ENCODE measurements at places on chromosomes 5 and 9.

DNA sequence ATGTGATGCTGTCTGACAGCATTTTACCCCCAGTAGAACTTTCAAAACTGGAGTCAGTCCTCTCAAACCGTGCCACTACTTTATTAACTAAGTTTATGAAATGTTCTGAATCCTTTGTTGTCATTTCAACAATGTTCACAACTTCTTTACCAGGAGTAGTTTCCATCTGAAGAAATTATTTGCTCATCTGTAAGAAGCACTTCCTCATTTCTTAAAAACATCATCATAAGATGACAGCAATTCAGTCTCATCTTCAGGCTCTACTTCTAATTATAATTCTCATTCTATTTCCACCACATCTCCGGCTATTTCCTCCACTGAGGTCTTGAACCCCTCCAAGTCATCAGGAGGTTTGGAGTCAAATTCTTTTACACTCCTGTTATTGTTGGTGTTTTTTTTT lies 2.3 kb upstream of the TAS2R1 start:
- no peak for DNase-seq

GRCh38 chr5:128201065-128201926 lies 117.7 kb downstream of the SLC12A2 start:
- DNase-seq, result peak; percentile 76

GRCh38 chr5:53448851-53449250 lies 31.6 kb upstream of the FST start:
- no peak for DNase-seq

- peak; percentile 33 for DNase-seq
Observed at GRCh38 chr9:112487008-112487798, 576 bp downstream of the KIAA1958 start.

- DNase-seq, result no peak
Observed at GRCh38 chr9:82780017-82780416, 282.9 kb downstream of the RASEF start.

DNA sequence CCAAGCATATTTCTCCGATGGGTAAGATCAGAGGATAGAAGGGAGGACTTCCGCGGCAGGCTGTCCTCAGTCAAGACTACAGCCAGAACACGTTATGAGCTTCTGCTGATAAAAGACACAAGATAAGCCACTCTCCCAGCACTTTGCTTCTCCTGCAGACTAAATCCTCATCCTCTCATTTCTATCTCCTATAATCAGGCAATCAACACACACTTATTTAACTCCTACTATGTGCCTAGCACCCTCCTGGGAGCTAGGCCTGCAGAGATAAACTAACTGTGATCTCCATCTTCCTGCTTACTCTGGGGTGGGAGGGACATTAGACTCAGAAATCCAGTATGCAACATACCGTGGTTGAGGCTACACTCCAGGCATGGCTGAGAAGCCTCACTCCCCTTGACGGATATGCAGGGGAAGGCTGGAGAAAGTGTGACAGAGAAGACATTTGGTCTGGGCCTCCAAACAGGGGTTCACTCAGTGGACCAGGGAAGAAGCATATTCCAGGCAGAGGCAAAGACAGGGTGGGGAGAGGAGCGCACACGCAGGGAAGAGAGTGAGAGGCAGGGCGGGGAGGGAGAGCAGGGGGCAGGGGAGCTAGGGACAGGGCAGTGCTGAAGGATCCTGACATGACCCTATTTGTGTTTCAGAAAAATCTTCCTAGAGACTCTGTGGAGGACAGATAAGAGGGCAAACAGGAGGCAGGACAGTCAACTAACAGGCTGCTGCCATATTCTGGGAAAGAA lies 274.1 kb downstream of the DENND1A start:
- no peak for DNase-seq

DNA sequence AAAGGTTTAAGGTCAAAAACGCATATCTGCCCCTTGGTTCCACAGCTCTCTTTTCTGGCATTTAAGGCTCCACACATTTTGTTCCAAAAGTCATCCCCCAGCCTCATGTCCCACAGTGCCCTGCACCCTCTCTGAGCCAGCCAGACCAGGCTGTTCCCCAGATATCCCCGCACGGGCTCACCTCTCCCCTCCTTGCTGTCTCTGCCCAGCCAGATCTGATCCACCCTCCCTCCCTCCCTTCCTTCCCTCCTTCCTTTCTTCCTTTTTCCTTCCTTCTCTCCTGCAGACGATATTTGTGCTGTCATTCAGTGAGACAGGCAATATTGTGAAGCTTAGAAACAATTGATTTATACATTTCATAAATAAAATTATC lies 37.0 kb downstream of the DUSP1 start:
- no peak for DNase-seq

DNA sequence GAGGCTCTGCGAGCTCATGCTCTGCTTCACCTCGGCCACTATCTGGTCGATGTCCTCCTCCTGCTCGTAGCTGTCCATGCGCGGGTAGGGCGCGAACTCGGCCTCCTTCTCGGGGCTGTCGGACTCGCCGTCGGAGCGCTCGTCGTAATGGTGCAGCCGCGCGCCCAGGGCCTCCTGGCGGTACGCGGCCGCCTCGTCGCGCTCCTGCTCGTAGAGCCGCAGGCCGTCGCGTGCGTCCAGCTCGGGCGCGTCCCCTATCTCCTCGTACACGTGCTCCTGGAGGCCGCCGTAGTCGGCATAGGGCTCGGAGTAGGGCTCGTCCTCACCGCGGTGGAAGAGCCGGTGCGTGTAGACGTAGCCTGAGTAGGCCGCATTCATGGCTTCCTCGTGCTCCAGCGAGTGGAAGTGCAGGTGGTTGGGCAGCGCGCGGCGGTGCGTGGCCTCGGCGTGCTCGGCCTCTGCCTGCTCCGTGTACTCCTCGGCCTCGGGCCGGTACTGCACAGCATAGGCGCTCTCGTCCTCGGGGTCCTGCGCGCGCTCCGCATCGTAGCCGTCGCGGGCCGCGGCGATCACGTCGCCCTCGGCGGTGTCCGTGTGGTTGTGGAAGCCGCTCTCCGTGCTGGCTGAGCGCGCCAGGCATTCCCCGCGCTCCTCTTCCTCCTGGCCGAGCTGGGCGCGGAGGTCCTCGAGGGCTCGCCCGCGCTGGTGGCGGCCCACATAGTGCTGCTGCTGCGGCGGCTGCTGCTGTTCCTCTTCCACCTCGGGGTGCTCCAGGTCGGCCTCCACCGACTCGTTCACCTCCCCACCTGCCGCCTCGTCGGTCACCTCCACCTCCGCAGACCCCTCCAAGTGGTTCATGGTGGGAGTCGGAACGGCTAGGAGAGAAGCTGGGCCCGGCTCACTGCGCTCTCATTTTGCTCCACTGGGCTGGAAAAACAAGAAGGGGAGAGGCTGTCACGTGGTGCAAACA lies 155.5 kb downstream of the APBA1 start:
- no peak for DNase-seq

GRCh38 chr9:117596678-117597077 lies 107.5 kb upstream of the TLR4 start:
- no peak for DNase-seq

- no peak for DNase-seq
Observed at GRCh38 chr5:75384218-75384617, 47.2 kb downstream of the HMGCR start.

DNA sequence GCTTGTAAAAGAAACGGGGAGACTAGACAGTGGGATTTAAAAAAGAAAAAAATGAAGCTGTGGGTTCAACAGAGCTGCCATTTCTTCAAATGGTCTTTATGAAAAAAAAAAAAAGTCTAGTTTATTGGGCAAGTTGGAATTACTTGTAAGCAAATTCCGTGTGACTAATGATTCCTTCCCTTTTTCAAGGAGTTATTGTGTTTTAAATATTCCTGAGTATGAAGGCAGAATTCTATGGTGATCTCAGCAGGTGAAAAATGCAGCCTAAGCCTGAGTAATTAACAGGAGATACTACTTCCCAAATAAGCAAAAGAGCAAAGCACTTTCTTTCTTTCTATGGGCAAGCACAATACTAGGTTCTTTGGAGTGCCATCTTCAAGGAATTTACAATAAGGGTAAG lies 481.9 kb downstream of the ZNF608 start:
- no peak for DNase-seq

DNA sequence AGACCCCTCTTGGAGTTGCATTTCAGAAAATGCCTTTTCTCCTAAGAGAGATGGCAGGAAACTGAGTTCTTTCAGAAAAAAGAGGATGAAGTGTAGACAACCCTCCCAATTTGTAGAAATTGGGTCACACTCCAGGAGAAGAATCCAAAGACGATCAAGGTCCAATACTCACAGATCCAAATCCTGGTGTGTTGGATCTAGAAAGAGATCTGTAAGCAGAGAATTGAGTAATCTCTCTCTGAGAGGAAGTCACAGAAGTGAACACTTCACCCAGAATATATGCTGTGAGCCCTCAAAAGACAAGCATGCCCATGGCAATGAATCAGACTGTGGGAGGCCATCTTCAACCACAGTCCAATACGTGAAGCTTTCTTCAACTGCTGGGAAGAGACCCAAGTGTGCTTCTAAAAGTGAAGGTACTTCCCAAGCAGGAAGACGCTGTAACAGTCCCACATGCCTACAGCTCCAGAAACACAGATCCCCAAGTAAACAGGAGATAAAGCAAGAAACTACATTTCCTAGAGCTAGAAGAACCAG lies 182.7 kb downstream of the SMC2 start:
- DNase-seq, result no peak

- DNase-seq, result no peak
Observed at GRCh38 chr9:128246471-128246870, 29.3 kb downstream of the GOLGA2 start.

DNA sequence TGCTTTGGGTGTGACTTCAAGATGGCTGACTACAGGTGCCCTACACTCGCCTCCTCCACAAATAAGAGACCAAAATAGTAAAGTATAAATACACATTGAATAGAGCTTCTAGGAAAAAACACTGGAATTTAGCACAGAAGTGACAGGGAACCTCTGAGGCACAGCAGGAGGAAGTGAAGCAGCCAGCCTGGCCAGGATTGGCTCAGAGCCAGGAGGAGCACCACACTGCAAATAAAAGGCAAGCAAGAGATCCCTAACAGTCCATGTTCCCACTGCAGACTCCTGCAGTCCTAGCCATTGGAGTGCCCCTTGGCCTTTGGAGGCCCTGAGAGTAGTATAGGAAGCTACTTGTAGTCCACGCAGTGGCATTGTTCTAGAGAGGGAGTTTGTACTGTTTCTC lies 186.7 kb upstream of the TLX3 start:
- DNase-seq, result no peak

DNA sequence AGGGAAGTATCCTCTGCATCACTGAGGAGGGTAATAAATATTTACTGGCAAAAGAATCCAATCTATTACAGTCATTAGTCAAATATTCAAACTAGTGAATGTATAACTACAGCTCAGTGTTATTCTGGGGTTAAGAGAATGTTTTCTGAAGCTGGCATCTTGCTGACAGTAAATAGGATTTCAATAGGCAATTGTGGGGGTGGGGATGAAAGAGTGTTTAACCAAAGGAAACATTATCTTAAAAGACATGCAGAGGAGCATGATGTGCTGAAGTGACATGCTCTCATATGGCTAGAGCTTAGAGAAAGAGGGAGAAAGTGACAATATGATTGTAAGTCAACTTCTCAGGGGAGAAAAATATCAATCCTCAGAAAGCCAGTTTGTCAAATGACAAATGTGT lies 618.4 kb upstream of the RIOK2 start:
- DNase-seq, result no peak

GRCh38 chr5:177431317-177432142 lies 5.1 kb downstream of the GRK6 start:
- DNase-seq, result no peak

- DNase-seq, result no peak
Observed at GRCh38 chr9:127463911-127464310, 12.6 kb downstream of the LRSAM1 start.

DNA sequence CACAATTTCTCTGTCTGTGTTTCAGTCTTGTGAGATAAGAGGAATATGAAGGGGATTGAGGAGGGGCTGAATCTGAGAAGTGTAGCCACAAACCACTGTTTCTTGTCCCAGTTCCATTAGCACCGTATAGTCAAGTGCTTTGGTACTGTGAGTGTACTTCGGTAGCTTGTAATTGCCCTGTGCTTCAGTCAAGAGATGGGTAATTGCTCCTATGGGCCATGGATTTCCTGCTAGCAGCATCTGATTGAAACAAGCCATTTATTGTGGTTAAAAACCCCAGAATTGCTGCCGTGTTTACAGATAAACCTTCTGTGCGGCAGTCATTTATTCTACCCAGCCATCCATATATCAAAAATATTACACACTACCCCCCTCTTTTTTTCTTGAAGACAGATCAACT lies 98.6 kb downstream of the MAT2B start:
- no peak for DNase-seq

GRCh38 chr9:32955655-32956478 lies 45.6 kb downstream of the APTX start:
- no peak for DNase-seq

DNA sequence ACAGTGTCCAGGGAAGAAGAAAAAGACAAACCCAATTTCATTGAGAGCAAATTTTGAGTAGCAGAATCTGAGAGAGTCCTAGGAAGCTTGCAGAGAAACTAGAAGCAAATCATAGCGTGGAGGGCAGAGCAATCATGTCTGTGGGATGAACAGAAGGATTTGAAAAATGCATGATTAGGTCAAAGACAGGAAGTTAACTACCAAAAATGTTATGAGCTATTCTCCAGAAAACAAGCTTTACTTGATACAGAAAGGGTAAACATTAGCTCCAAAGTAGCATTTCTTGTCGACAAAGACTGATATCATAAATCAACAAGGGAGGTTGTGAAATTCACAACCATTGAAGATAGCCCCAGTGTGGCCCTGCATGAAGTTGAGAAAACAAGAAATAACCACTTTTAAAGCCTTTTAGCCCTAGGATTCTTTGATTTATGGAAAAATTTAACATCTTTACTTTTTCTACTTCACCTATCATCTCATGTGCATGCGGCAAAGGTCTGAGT lies 97.7 kb upstream of the MEGF10 start:
- no peak for DNase-seq

- no peak for DNase-seq
Observed at GRCh38 chr5:40270274-40270845, 409.4 kb upstream of the PTGER4 start.

GRCh38 chr5:181161534-181162175 lies 14.3 kb downstream of the OR2V2 start:
- DNase-seq, result no peak

Measured in activated CD4-positive, alpha-beta T cell treated with anti-CD3 and anti-CD28 coated beads for 24 hours (primary cell).